Kidney (tissue), 22 donors: ENCODE measurements at places on chromosomes 13 and 19. TPM values are rescaled to one million over a fixed set of nuclear protein-coding genes. Genes with fewer than 3 reads are reported as not detected.

GRCh38 chr19:10631874-10632273, 6.5 kb downstream of the SLC44A2 start:
- DNase-seq, result no peak

DNA sequence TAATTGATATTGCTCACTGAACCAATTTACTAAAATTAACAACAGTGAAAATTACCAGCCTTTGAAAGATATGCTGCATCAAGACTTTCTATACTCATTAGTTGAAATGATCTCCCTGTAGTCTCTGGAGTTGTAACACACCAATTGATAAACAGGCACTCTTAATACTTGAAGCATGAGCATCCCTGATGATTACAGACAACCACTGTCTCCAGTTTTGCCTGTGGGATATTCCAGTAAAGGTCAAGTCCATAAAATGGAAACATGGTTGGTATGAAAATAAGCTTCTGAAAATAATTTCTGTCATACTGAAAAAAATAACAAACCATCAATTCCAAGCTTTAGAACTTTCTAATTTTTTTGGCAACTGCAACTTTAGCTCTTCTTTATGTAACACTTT, 405.8 kb downstream of the SPRY2 start:
- DNase-seq, result no peak

- no peak for DNase-seq
These were observed 26.8 kb upstream of the ACOD1 start for GRCh38 chr13:76921516-76921915.

- DNase-seq, result no peak
These were observed 16.0 kb upstream of the EIF3G start for GRCh38 chr19:10135551-10136334.

DNA sequence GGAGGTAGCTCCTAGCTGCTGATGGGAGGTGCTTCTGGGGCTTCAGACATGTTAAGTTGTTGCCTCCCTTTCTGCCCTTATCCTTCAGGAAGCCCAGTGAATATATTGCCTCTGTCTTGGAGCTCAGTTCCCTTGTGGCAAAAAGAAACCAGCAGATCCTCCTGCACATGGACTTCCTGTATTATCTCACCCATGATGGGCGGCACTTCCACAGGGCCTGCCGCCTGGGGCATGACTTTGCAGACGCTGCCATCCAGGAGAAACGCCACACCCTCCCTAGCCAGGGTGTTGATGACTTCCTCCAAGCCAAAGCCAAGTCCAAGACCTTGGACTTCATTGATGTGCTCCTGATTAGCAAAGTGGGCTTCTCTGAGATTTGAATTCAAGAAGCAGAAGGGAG, 6.0 kb upstream of the CYP4F12 start:
- DNase-seq, result no peak

- DNase-seq, result no peak
These were observed 61.4 kb downstream of the FRY start for GRCh38 chr13:32093006-32093405.

DNA sequence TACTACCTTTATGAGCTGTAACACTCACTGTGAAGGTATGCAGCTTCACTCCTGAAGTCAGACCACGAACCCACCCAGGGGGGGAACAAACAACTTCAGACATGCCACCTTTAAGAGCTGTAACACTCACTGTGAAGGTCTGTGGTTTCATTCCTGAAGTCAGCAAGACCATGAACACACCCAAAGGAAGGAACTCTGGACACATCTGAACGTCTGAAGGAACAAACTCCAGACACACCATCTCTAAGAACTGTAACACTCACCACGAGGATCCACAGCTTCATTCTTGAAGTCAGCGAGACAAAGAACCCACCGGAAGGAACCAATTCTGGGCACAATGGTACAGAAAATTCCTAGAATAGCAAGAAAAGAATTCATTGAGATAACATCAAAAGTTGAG, 1796.5 kb upstream of the MIR17HG start:
- DNase-seq, result no peak

BEST2 gene
- total RNA-seq, result not detected

EBPL gene
- 31.4 TPM for total RNA-seq

HIPK4 gene
- 0.09 TPM for total RNA-seq

DNA sequence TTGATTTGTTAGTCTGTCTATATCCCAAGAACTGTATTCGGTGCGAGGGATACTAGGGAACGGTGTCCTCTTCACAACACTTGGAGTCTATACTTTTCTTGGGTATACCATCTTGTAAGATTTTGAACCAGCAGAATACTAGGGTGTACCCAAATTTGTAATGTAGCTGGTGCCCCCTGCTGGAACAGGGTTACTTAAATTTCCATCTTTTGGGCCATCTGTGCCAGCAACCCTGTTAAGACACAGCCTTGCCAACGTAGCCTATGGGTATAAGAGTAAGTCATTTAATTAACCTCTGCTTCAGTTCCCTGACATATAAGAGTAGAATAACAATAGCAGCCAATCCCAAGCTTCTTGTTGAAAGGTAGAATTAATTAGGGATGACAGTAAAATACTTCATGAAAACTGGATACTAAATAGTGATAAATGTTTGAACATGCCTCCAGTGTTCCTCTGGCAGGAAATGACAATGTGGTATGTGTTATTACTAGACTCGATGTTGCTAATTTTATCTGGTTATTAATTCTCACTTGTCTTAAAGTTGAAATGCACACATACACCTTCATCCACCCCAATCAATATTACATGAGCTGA, 607.6 kb downstream of the FGF9 start:
- peak; percentile 76 for DNase-seq

DNA sequence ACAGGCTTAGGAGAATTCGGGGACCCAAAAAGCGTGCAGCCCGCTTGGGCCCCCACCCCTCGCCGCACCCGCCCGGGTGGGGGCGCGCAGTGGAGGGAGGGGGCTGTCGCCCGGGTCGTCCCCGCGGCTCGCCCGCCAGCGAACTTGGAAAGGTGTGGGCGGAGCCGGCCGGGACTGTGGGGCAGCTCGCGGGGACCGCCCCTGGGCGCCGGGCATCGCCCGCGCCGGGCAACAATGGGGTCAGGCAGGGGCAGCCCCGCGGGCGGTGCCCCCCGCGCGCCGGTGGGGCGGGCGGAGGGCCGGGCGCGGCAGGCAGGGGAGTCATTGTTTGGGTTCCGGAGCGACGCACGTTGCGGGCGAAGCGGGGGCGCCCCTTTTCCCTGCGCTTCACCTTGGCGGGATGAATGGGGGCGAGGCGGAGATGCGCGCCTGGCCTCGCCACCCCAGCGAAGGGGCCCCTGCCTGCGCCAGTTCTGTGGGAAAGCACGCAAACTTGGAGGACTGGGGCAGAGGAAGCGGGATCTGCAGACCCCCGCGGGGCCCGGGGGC, 647 bp upstream of the KLF12 start:
- peak; percentile 92 for DNase-seq

GRCh38 chr19:58581227-58582141, 8.3 kb upstream of the MZF1 start:
- DNase-seq, result peak; percentile 92

- no peak for DNase-seq
These were observed 31.2 kb downstream of the CLEC17A start for GRCh38 chr19:14614099-14614412.

- DNase-seq, result peak; percentile 13
These were observed 354.9 kb downstream of the FOXO1 start for GRCh38 chr13:40311356-40312101.

GRCh38 chr13:49256841-49257240, 9.1 kb downstream of the CDADC1 start:
- DNase-seq, result no peak

DNA sequence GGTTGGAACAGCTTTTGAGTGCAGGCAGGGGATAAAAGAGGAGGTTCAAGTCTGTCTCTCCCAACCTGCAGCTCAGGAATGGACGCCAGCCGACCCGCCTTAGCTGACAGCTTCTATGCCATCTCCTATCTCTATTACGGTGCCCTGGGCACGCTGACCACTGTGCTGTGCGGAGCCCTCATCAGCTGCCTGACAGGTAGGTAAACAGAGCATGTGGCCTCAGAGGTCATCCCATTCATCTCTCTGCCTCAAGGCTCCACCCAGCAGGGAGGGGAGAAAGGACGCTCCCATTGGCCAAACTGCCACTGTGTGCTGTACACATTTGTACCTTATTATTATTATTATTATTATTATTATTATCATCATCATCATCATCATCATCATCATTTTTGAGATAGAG, 16.5 kb downstream of the SLC5A5 start:
- DNase-seq, result no peak

DNA sequence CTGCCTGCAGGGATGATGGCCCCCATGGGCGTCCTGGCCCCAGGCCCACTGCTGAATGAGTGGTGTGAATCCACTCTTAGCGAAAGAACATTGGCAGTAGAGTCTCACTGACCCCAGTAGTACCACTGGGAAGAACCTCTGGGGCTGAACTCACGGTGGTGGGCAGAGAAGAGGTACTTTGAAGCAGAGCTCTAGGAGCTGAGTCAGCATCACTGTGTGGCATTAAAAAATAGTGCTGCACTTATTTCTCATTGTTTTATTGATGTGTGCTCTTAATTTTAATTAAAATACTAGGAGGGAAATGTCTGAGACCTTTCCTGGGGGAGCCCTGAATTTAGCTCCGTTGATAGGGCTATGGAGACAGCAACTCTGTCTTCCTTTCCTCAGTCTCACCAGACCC, 61.3 kb downstream of the CBY2 start:
- DNase-seq, result no peak

DNA sequence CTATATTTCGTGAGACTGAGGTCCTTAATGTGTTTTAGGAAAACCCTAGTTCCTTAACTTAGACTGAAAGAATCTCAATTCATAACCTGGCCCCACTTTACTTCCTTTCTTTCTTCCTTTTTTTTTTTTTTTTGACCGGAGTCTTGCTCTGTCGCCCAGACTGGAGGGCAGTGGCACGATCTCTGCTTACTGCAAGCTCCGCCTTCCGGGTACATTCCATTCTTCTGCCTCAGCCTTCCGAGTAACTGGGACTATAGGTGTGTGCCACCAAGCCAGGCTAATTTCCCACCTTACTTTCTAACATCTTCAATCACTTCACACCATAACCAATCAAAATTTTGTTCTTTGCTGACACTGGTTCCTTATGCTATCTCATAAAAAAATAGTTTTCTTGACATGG, 2097.0 kb downstream of the PCDH9 start:
- no peak for DNase-seq

NUDT19 gene
- 11.7 TPM for total RNA-seq

- DNase-seq, result peak; percentile 98
These were observed at the start of gene ZNF180 for GRCh38 chr19:44499962-44500949. ZNF180 (minus strand) TSS chr19:44500522; CDS start chr19:44497334, 3,188 bp downstream.

PGLYRP2 gene
- total RNA-seq, result not detected

DNA sequence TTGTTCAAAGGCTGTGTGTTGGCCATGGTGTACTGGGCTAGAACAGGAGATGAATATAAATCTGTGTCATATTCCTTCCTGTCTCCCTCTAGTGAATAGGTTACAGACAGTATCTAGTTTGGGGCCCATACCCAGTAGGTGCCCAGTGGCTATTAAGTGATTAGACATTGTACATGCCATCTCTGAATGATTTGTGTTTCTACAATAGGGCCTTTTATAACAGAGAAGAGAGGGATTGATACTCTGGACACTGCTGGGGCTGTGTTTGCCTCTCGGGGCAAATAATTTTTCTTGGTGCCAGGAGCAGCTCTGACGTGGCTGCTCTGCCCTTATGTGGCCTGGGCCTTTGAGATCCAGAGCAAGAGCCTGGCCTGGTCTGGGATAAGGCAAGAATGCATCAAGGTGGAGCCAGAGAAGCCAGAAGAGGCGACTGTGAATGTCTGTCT, 403.1 kb downstream of the SPRY2 start:
- DNase-seq, result no peak

DNA sequence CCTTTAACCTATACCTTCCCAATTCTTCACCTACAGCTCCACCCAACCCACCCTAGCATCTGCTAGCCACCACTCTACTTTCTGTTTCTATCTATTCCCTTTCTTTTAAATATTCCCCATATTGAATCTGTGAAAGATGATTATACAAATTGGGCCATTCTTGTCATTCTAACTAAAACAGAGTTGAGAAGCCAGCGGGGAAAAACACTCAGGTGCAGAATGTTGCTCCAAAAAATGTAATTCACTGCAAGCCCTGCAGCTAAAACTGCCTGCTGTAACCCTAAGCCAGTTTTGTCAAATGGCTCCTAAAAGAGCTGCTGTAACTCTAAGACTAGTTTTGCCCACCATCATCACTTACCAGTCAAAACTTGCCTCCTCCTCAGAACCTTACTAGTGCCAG, 1468.6 kb upstream of the MIR17HG start:
- no peak for DNase-seq

ZNF30 gene
- 3.5 TPM for total RNA-seq

SHISA2 gene
- total RNA-seq, result 3.7 TPM

DNA sequence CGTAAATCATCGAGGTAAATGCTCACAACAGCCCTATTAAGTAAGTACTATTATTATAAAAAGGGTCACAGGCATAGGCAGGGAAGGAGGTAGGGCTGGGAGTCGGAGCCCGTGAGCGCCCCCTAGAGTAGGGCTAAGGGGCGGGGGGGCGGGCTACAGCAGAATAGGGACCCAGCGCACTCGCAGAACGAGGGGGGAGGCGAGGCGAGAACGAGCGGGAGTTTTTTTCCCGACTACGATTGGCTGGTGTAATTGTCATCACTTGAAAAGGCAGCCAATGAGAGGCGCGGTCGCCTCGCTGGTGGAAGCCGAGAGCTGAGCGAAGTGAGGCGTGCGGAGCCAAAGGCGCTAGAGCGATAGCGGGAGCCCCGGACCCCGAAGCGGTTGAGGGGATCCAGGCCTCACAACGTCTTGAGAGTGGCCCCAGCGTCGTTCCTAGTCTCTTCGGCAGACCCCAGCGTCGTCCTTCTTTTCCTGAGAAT, 24.2 kb downstream of the KEAP1 start:
- peak; percentile 92 for DNase-seq

NFIC gene
- 173 TPM for total RNA-seq

DNA sequence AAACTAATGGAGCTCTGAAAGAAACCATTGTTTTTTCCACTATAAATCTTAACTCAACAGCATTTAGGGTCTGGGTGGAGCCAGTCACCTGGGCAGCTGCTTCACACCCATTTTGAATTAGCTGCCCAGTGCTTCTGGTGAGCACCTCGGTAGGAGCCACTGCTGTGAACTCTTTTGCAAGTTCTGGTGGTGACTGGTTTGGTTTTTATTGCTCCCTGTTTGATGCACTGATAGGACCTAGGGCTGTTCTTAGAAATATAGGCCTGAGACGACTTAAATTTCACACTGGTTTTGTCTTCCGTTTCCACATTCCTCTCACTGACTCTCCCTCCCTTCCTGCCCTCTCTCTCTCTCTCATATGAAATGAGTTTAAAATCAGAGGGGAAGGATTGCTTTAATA, 103.9 kb downstream of the GGACT start:
- no peak for DNase-seq

- DNase-seq, result peak; percentile 87
These were observed 10.7 kb downstream of the PTGIR start for GRCh38 chr19:46614114-46614722.

GRCh38 chr13:81615031-81615430, 1274.1 kb upstream of the SPRY2 start:
- DNase-seq, result no peak

GRCh38 chr13:94157705-94158218, 321.7 kb downstream of the DCT start:
- DNase-seq, result no peak

FFAR2 gene
- 0.22 TPM for total RNA-seq
